AG08396 (cell line): ENCODE measurements at places on chromosomes 16 and 17.

- peak; percentile 27 for DNase-seq
Observed at GRCh38 chr17:6755731-6756184, at the start of gene XAF1. Gene XAF1 (plus strand): TSS chr17:6756046. CDS start chr17:6756079, 33 bp downstream.

GRCh38 chr17:3986939-3987335 lies 22.7 kb upstream of the ATP2A3 start:
- DNase-seq: no peak

DNA sequence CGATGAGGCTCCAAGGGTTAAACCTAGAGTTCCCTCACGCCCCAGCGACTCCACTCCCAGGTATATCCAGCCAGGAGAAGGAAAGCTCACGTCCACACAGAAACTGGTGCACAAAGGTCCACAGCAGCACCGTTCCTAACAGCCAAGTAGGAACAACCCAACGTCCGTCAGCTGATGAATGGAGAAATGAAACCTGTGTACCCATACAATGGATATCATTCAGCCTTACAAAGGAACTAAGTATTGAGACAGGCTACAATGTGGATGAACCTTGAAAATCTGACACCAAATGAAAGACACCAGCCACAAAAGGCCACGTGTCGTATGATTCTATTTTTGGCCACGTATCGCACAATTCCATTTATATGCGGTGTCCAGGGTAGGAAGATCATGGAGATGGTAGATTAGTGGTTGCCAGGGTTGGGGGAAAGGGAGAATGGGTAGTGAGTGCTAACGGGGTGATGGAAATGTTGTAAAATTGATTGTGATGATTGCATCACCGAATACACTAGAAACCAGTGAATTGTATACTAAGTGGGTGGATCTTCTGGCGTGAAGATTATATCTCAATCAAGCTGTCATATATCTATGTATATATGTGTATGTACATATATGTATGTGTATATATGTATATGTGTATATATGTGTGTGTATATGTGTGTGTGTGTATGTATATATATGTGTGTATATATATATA lies 30.1 kb downstream of the NLRC3 start:
- DNase-seq: no peak

DNA sequence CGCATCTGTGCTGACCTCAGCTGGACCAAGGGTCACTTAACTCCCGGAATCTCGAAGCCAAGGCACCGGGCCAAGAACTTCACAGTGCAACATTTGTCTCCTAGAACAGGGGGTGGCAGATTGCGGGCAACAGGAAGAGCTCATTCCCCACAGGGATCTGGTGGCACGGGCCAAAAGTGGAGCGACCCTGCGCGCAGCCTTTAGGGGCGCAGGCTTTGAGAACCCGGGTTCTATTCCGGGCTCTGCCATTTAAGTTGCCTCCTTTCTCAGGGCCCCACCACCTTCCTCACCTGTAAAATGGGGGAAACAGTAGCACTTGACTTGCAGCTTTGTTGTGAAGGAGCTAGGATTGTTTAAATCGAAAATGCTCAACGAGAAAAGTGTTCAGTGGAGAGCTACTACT lies 651 bp downstream of the SHMT1 start:
- DNase-seq: peak; percentile 36

DNA sequence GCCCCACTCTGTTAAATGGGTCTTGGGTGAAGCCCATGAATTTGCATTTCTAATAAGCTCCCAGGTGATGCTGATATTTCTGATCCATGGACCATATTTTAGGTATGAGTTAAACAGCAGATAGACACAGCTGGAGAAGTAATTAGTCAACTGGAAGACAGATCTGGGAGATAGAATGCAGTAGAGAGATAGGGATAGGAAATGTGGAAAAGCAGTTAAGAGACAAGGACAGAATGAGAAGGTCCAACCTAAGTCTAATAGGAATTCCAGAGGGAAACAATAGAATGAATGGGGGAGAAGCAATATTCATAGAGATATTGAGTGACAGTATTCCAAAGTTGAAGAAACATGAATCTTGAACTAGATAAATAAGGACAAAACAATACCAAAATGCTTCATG lies 71.7 kb downstream of the GPRC5B start:
- DNase-seq: no peak
